Uterus (tissue), 4 donors: ENCODE measurements at places on chromosomes 12 and 14.

- peak; percentile 91 for DNase-seq
Measured at GRCh38 chr12:122072031-122072970, 6.3 kb upstream of the MLXIP start.

DNA sequence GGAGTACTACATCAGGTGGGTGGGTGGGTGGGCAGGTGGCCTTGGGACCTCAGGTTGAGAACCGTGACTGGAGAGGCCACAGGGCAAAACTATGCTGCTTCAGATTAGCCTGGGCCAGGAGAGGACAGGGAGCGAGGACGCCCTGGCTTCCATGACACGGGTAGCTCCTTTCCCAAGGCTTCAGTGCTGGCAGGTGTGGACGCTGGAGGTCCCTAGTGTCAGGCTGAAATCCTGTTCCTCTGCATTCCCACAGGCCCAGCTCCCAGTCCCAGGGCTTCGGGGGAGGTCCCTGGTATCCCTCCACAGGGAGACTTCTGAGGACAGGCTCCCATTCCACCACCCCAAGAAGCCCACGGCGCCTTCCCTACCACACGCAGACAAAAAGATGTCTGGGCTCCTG, 31.6 kb downstream of the CCDC92 start:
- DNase-seq: no peak

DNA sequence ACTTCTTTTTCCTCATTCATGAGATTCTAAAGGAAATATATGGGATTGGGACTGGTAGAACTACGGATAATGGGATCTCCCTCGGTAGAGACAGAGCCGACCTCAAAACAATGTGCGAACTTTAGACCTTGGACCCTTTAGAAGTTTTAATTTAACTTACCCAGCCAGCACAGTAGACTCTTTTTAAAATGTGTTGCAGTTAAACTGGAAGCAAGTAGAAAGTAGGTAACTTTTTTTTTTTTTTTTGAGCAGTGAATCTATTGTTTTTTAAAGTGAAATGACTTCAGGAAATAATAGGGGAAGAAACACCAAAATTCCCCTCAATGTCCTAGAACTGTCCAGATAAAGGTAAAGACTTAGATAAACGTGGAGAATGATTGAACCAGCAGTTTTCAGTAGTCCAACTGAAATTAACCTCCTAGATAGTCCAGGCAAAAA, 1.1 kb upstream of the ATXN2 start:
- no peak for DNase-seq

DNA sequence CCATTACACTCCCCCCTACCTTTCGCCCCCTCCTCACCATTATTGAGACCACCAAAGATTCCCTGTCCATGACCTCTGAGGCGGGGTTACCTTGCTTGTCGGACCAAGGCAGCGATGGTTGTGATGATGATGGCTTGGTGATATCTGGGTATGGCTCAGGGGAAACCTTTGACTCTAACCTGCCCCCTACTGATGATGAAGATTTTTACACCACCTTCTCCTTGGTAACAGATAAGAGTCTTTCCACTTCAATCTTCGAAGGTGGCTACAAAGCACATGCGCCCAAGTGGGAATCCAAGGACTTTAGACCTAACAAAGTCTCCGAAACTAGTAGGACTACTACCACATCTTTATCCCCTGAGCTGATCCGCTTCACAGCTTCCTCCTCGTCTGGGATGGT, 350.2 kb downstream of the DIO2 start:
- DNase-seq: no peak

DNA sequence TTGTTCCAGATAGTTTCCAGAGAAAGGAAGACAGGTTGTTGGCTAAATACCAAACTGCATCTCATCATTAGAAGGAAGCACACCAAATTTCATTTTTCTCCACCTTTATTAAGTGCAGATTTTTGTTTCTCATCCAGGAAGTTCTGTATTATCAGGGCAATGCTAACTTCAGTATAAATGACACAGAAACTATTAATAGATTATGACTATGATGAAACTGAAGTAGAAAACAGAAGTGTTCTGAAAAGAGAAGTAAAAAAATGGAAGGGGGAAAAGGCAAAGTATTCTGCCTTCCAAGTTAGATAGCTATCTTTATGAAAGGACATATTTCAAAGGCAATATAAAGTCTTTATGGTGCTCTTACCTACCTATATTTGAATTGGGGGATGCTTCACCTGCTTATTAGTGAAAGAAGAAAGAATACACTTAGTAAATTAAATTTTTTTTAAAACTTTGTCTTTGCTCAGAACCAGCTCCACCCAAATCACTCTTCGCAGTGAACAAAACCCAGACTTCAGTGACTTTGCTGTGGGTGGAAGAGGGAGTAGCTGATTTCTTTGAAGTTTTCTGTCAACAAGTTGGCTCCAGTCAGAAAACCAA, 223.9 kb downstream of the PTPRO start:
- DNase-seq: no peak

GRCh38 chr12:109762673-109763191, 49.1 kb downstream of the FAM222A start:
- DNase-seq: no peak

GRCh38 chr12:101064721-101065120, 145.3 kb downstream of the SLC5A8 start:
- no peak for DNase-seq

DNA sequence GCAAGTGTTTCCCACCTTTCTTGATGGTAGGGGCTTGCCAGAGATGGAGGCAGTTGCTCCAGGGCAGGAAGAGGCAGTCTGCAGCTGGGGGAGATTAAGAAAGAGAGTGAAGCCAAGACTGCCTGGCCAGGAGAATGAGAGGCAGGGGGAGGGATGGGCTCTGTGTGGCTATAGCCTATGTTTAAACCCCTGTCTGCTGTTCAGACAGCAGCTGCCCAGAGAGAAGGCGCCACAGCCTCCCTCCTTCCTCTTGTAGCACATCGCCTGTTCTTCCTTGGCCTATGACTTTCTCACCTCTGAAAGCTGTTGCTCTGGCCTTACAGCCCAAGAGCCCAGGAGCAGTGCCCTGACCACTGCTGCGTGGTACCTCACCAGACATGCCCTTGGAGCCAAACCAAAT, 61.7 kb downstream of the EMP1 start:
- DNase-seq: no peak

DNA sequence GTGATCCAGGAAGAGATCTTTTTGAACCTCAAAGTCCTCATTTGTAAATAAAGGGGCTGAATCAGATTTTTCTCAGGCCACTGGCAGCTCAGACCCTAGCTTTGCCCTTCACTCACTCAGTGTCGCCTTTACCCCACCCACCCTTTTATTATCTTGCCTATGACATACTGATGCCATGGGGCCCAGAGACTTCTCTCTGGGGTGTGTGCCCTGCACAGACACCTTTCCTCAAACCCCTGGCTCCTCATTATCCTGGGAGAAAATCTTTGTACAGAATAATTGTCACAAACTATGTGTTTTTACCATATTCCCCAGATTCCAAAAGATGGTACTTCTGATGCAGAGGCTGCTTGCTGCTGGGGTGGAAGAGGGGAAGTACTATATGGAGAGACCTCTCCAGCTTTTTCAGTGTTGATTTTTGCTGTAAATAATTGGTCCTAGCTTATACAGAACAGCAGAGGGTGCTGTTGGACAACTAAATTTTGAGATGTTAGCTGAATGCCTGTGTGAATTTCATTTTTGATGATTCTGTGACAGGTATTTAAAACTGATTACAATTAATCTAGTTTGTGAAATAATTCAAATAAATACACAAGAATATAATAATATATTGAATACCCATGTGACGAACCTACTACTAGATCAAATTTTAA, 53.9 kb upstream of the DCD start:
- DNase-seq: no peak

DNA sequence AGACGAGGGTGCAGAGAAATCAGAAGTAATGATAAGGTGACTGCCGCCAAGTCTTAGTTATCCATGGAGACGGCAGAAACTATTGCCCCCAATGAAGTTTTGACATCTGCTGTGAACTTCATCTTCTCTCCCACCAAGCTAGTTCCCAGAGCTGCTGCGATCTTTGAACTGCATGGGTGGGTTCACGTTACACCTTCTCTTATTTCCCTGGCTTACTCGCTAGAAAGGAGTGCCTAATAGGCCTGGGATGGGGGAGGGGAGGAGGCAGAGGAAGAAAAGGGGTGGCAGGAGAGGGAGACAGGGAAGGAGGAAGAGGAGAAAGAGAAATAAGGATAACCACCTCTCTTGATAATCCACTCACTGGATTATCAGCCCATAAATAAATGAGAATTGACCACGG, 157.1 kb downstream of the NTF3 start:
- DNase-seq: no peak

GRCh38 chr14:63881926-63882325, 29.1 kb downstream of the SYNE2 start:
- DNase-seq: no peak

GRCh38 chr12:127538316-127538715, 728.7 kb upstream of the TMEM132C start:
- DNase-seq: no peak

- DNase-seq: no peak
Measured at GRCh38 chr14:102731101-102731870, 46.0 kb upstream of the TRAF3 start.

GRCh38 chr14:23366426-23366921, 1.5 kb upstream of the EFS start:
- DNase-seq: peak; percentile 83

- DNase-seq: no peak
Measured at GRCh38 chr12:55024575-55024974, 4.8 kb downstream of the NEUROD4 start.
